ENCODE measurements at places on chromosomes 1 and 21. TPM values are rescaled to one million over a fixed set of nuclear protein-coding genes. Genes with fewer than 3 reads are reported as not detected.

Gene RNF187
- total RNA-seq = 20.9 TPM

Gene GBP3
- total RNA-seq = 30.6 TPM

Gene PRELP
- 0.07 TPM for total RNA-seq

Gene BNIPL
- 0.13 TPM for total RNA-seq

Gene CTTNBP2NL
- total RNA-seq = 64.1 TPM

Gene COL8A2
- total RNA-seq = 3.6 TPM

Gene RAP1GAP
- 0.07 TPM for total RNA-seq

Gene PTGER3
- total RNA-seq = 0.07 TPM

Gene DIRAS3
- total RNA-seq = 0.22 TPM

Gene ELAPOR1
- total RNA-seq = 0.53 TPM

Gene NECTIN4
- total RNA-seq = 0.40 TPM

Gene C1QC
- total RNA-seq = not detected

Gene NDUFS2
- total RNA-seq = 111 TPM

Gene TTLL7
- total RNA-seq = 6.5 TPM

Gene LAMC2
- total RNA-seq = 0.53 TPM

Gene KCNE2
- not detected for total RNA-seq

Gene FAM177B
- total RNA-seq = not detected

Gene CD1B
- total RNA-seq = not detected

Gene MEX3A
- 8.3 TPM for total RNA-seq

Gene EFNA3
- 1.9 TPM for total RNA-seq

Gene STMN1
- 235 TPM for total RNA-seq

Gene PIAS3
- 21.8 TPM for total RNA-seq

Gene DOP1B
- total RNA-seq = 12.2 TPM

Gene MYCL
- total RNA-seq = 3.0 TPM

Gene SHISA4
- total RNA-seq = 8.5 TPM

Gene ADGRB2
- total RNA-seq = 0.79 TPM

Gene FCRL4
- not detected for total RNA-seq

Gene CYP2J2
- total RNA-seq = 0.22 TPM

Gene SLC19A2
- 13.7 TPM for total RNA-seq

Gene OLFML2B
- 0.40 TPM for total RNA-seq

Gene FCRL5
- total RNA-seq = not detected

Gene SLAMF7
- total RNA-seq = not detected

Gene DPH5
- total RNA-seq = 35.0 TPM

Gene CFHR5
- total RNA-seq = not detected

Gene AGTRAP
- total RNA-seq = 31.9 TPM
